ENCODE measurements at places on chromosomes 1 and 21.
A peak's percentile ranks its signal among the peaks of the same experiment; 100 is the strongest.

GRCh38 chr1:179293340-179294327 lies at the start of gene SOAT1:
TSS of gene SOAT1 (plus strand) at chr1:179293797. CDS start at chr1:179302685, 8,888 bp downstream.
- DNase-seq: peak; percentile 88

GRCh38 chr1:12314333-12314903 lies 84.6 kb downstream of the VPS13D start:
- no peak for DNase-seq

GRCh38 chr1:6918186-6918924 lies 133.1 kb downstream of the CAMTA1 start:
- no peak for DNase-seq

DNA sequence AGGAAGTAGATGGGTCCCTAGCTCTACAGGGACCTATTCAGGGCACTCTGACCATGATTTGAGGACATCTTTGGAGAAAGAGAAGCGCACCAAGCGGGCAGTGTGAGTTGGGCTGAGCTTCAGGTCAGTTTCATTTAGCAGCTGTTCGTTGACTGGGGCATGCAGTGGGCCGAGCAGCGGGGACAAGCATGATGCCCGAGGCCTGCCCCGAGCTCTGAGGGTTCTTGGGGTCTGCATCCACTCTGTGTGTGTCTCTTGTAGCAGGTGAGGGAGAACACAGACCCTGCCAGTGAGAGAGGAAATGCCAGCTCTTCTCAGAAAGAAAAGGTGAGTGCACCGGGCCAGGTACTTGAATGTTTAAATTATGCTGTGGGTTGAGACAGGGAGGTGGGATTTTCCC lies 5.4 kb downstream of the THAP3 start:
- no peak for DNase-seq

GRCh38 chr21:38760017-38760761 lies 45.5 kb upstream of the ETS2 start:
- DNase-seq: no peak

GRCh38 chr1:158969166-158969565 lies 37.8 kb downstream of the PYHIN1 start:
- DNase-seq: no peak

- DNase-seq: no peak
Measured at GRCh38 chr1:227723474-227723873, 11.6 kb downstream of the JMJD4 start.

GRCh38 chr1:173580658-173581057 lies 22.2 kb downstream of the SLC9C2 start:
- no peak for DNase-seq

DNA sequence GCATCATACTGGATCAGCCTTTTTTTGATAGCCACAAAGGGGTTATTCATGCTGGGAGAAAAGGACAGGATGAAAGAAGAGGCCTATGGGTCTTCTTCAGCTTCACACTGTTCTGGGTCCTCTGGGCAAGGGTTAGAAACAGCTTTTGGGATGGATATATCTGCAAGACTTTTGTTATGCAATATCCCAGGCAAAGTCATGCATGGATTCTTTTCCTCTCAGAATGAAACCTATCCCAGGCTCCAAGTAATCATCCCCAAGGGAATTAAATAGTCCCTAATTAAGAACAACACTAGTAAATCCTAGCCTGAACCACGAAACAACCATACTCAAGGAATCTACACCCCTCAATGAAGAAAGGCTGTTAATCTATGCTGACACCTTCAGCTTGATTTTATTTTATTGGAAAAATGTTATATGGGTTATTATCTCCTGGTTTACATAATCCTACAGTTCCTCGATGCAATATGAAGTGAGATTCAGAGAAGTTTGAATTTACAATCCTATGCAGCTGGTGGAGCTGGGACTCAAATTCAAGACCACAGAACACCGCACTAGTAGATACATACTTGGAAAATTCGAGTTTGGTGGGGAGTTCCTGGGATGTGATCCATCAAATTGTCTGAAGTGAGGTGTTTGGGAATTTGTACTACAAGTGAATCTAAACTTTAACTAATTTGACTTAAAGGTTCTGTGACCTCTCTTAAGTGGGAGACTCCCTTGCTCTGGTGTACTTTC lies 338.6 kb downstream of the TBX15 start:
- DNase-seq: no peak

GRCh38 chr21:35201288-35201687 lies 152.2 kb upstream of the RUNX1 start:
- DNase-seq: no peak

- DNase-seq: peak; percentile 32
Measured at GRCh38 chr1:39317910-39318633, 113.6 kb downstream of the MACF1 start.

DNA sequence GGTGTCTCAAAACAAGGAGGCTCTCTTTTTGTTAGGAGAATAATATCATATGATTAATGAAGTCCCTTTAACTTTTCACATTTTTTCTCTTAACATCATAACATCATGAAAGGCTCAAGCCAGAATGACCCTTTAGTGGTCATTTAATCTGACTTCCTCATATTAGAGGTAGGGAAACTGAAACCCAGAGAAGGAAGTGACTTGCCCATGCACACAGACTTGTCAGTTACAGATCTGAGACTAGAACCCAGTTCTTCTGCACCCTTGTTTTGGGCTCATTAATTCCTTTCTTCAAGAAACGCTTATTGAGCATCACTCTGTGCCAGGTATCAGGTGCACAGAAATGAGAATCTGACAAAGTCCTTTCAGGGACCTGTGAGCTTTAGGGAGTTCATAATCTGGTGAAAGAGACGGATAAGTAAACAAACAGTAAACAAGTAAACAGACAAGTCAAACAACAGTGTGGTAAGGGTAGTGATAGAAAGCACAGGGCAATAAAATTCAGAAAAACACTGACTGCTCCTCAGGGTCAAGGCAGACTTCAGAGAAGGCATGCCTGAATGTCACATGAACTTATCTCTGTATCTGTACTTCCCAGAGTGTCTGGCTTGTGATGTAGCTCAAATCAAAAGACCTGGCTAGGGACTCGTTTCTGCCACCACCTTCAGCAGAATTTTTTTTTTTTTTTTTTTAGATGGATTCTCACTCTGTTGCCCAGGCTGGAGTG lies 38.3 kb upstream of the OSBPL9 start:
- no peak for DNase-seq

DNA sequence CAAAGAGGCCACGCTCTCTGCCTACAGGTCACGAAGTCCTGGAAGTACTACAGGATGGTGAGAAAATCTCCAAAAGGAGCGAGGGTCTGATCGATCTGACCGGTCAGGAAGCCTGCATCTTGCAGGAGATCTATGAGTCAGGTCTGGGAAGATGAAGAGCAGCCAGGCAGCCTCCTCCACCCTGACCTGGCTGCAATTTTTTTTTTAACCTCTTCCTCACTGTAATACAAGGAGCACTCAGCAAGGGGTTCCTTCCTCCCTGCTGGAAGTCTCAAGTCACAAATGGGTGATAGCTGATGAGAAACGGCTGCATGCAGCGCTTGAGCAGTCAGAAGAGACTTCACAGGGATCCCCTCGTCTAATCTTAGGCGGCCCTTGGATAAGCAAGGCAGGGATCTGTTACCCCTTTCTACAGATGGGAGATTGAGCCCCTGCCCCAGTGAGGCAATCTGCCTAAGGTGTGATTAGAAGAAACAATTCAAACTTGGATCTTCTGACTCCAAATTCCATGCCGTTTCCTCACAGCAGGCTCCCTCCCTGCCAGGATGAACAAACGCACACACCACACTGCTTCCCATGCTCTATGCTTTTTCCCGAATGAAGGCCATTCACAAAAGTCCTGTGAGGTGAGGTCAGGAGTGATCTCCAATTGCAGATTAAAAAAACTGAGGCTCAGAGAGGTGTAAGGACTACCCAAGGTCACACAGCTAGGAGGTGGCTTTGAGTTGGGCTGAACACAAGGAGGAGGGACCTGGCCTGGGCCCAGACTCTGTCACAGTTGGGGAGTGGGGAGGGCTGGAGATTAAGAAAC lies 48.3 kb downstream of the ECE1 start:
- no peak for DNase-seq

DNA sequence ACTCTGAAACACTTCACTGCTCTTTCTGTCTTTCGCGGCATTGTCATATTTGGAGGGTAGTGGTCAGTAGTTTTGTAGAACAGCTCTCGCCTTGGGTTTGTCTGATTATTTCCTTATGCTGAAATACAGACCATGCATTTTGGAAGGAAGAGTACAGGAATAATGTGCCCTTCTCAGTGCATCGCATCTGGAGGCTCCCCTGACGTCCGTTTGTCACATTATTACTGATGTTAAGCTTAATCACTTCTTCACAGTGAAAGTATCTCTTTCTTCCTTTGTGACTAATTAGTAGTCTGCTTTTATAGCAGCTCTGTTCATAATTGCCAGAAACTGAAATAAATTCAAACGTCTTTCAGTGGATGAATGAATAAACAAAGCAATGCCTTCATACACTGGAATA lies 85.7 kb upstream of the CXADR start:
- no peak for DNase-seq

- DNase-seq: no peak
Measured at GRCh38 chr1:233355841-233356704, 28.5 kb downstream of the MAP3K21 start.

- peak; percentile 29 for DNase-seq
Measured at GRCh38 chr1:229237320-229237719, 33.6 kb upstream of the RAB4A start.

- no peak for DNase-seq
Measured at GRCh38 chr21:26909972-26910371, 56.9 kb downstream of the ADAMTS5 start.

DNA sequence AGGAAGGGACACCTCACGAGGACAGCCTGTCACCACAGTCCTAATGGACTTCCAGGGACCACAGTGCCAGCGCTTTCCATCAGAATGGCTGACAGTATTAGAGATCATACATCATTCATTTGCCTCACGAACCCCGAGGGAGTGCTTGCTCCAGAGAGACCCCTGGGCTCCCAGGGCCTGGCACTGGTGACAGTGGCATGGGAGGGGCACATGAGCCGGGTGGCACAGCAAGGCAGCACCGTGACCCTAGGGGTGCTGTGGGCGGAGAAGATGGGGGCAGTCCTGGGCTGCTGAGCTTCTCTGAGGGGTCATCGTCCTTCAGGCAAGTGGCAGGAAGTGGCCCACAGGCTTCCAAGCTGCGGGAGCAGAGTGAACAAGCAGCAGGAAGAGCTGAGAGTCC lies 16.4 kb upstream of the TSPEAR start:
- DNase-seq: no peak

DNA sequence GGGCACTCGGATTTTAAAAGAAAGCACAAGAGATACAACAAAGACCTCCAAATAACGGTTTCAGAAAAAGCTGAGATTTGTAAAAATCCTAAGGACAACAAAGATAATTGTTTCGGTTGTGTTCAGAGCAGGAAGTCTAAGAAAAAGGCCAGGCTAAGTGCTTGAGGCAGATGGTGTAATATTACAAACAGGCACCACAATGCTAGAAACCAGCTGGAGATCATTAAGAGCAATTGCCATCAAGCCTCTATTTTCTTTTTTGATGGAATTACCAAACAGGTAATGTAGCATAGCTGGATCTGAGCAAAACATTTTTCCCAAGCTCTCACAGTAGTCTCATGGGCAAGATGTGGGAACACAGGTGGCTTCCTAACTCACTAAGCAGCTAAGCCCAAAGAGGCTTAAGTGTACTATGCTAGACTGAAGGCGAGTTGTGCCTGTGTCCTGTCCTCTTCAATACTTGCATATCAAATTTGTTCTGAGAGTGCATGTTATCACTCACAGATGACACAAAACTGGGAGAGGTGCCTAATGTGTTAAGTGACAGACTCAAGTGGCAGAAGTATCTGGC lies 161.6 kb downstream of the GLUL start:
- DNase-seq: peak; percentile 31

GRCh38 chr1:211648980-211649934 lies 26.2 kb downstream of the NEK2 start:
- no peak for DNase-seq

DNA sequence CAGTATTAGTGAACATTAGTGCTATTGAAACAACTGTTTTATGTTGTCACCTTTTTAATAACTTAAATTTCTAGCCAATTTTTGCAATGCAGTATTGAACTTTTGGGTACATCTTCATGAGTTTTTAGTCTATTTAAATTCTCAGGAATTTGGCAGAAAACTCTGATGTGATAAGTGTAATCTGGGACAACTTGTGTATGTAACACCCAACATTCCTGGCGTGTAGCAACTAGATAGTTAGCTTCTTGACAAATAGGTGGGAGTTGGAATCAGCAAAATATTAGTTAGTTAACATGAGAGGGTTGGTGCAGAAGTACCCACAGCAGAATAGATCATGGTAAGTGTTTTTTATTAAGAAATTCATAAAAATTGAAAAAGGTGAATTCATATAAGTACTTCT lies 111.6 kb downstream of the ITSN1 start:
- no peak for DNase-seq

GRCh38 chr21:26377111-26377694 lies 195.9 kb downstream of the CYYR1 start:
- DNase-seq: no peak

GRCh38 chr1:78543941-78544643 lies 53.3 kb downstream of the PTGFR start:
- no peak for DNase-seq

GRCh38 chr1:34768856-34769255 lies 9.3 kb downstream of the GJB4 start:
- no peak for DNase-seq

DNA sequence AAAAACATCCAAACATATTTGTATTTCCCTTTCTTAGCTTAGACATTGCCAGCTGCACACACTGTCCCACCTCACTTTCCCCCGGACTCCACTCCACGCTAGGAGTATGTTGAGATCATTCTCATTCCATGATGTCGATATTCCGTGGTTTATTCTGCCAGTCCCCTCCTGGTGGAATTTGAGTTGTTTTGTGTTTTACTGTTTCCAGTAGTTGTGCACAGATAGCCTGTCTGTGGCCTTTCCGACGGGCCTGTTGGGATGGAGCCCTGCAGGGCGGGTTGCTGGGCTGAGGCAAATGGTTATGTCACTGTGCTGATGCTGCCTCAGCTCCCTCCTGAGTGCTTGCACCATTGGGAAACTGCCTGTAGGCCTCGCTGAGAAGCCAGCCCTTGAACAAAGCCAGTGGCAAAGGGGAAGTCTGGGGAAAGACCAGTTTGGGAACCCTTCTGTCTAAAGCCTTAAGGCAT lies 12.8 kb downstream of the TRAPPC10 start:
- no peak for DNase-seq
